ENCODE measurements at places on chromosomes 12 and 14.

- peak; percentile 64 for DNase-seq
Measured at GRCh38 chr12:89181271-89181920, 170.9 kb downstream of the DUSP6 start.

GRCh38 chr12:106032623-106032925 lies 106.2 kb downstream of the NUAK1 start:
- peak; percentile 18 for DNase-seq

- no peak for DNase-seq
Measured at GRCh38 chr14:73338551-73338950, 101.2 kb downstream of the PAPLN start.

GRCh38 chr14:91278383-91278715 lies 33.8 kb upstream of the GPR68 start:
- DNase-seq, result no peak

DNA sequence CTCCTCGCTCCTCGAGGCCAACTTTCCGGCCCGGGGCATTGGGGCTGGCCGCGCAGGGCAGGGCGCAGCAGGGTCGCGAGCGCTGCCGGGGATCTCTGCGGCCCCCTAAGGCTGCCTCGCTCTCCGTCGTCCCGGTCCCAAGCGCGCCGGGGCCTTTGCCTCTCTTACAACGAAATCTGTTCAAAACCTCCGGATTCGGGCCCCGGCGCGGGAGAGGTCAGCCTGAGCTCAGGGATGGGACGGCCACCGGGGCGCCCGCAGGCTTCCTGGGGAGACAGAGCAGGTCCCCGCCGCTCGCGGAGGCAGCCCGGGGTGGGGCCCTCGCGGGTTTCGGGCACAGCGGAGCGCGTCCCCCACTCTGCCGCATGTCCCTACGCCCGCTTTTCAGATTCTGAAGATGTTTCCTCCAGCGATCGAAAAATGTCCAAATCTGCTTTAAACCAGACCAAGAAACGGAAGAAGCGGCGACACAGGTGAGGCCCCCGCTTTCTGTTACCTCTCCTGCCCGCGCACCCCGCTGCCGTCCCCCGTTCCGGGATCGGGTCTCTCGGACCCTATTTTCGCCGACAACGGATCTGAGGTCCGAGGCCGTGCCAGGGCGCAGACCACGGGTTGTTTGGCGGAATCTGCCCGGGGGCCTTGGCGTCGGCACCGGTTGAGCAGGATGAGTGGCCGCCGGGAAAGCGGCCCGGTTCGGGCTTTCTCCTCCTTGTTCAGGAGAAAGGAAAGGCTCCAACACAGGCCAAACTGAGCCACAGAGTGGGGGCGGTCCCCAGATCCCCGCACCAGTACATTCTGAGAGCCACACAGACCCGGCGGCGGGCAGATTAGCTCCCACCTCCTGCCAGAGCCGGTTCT lies 1.8 kb downstream of the VSX2 start:
- DNase-seq, result no peak

DNA sequence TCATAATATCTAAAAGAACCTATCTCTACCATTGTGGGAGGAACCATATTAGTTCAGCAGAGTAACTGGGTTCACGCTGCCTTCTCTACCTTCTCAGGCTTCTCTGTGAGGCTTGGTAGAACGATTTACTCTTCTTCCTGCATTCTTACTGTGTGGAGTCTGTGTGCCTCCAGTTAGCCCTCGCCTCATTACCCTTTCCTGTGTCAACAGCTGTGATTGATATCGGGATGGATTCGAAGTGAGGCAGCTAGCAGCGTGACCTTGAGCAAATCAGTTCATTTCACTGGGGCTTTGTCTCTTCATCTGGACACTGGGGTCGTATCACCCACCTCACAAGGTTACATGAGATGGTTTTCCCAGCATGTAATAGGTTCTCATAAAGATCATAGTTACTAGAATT lies 4.6 kb upstream of the VRK1 start:
- no peak for DNase-seq

Measured in fibroblast of skin of right quadriceps (primary cell).